Nucleus accumbens (tissue), 56 donors: ENCODE measurements at places on chromosomes 13 and 19.

- DNase-seq: no peak
Measured at GRCh38 chr19:55598034-55598433, 1.3 kb downstream of the FIZ1 start.

DNA sequence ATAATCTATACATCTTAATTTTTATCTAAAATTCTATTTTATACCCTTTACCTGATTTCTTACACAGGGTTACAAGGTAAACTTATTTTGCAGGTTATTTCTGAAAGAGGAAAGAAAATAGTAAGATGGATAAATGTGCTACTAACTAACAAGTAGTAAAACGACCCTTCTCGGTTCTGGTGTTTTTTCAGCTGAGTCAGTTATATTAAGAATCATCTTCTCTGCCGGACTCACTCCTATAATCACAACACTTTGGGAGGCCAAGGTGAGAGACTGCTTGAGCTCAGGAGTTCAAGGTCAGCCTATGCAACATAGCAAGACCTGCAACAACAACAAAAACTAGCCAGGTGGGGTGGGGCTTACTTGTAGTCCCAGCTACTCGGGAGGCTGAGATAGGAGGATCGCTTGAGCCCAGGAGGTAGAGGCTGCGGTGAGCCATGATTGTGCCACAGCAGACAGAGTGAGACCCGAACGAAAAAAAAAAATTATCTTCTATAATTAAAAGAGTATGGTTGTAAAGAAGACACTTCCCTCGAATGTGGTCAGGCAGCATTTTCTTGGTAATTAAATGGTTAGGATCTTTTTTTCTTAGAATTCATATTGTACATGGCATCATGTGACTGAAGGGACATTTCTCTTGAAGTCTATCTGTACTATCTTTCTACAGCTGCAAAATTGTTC is 27.9 kb upstream of the RCBTB2 start:
- no peak for DNase-seq

- DNase-seq: no peak
Measured at GRCh38 chr13:35617420-35617819, 140.9 kb upstream of the MAB21L1 start.

- no peak for DNase-seq
Measured at GRCh38 chr13:68810660-68811059, 1297.0 kb upstream of the ATXN8OS start.

DNA sequence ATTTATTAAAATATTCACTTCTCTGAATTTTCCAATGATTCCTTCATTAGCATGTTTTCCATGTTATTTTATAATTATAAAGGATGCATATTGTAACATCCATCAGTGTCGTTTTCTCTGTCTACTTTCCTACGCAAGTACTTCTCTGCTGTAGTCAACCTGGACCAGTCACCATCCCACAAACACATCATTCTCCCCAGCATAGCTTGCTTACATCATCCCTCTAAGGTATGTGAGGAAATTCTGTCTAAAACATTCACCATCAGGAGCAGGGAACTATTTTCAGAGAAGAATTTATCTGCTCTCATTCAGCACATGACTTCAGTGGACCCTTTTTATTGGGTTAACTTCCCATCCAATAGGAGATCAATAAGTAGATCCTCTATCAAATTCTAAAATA is 806.1 kb upstream of the ARGLU1 start:
- DNase-seq: no peak

DNA sequence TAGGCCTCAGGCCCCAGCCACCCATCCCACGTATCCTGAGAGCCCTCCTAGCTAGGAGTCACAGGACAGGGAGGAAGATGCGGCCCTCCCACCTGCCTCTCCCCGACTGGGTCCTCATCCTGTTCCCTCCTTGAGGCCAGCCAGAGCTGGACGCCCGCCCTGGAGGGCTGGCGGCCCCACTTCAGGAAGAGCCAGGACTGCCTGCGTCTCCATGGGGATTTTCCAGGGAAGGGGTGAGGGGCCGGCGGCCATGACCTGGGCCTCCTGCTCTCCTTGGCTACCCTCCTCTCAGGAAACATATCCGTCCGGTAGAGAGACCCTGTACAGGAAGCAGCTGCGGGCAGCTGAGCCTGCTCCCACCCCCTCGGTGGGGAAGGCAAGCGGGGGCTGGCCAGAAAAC is 11.3 kb upstream of the PRKD2 start:
- DNase-seq: no peak

DNA sequence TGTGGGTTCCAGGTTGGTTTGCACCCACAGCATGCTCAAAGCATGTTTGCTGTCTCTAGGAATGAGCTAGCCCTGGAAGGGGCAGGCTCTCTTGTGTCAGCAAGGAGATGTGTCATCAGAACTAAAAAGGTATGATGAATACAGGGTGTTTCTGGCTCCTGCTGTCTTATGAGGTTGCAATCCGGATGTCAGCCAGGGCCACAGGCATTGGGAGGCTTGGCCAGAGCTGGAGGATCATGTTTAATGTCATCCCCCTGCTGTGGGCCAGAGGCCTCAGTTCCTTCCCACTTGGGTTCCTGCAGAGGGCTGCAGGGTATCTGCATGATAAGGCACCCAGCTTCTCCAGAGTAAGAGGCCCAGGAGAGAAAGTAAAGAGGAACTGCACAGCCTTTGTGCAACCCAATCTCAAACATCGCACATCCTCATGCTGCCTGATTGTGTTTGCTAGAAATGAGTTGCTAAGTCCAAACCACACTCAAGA is 193.6 kb downstream of the COL4A1 start:
- no peak for DNase-seq

DNA sequence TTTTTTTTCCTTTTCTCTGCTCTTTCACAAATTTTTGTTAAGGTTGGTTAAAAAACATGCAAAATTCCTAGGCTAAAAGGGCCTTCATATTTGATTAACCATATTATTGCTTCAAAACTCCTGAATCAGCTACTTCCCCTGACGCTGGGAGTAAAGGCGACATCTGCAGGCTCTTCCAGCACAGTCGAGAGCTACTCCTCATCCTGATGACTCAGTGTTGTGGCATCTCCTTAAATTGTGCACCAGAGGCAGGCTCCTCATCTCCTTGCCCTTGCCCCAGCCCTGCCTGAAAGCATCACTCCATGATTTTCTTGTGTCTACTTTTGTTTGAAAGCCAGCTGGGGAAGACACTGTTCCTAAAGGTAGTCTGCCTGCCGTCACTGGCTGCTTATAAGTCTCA is 24.5 kb upstream of the SOX1 start:
- DNase-seq: no peak

DNA sequence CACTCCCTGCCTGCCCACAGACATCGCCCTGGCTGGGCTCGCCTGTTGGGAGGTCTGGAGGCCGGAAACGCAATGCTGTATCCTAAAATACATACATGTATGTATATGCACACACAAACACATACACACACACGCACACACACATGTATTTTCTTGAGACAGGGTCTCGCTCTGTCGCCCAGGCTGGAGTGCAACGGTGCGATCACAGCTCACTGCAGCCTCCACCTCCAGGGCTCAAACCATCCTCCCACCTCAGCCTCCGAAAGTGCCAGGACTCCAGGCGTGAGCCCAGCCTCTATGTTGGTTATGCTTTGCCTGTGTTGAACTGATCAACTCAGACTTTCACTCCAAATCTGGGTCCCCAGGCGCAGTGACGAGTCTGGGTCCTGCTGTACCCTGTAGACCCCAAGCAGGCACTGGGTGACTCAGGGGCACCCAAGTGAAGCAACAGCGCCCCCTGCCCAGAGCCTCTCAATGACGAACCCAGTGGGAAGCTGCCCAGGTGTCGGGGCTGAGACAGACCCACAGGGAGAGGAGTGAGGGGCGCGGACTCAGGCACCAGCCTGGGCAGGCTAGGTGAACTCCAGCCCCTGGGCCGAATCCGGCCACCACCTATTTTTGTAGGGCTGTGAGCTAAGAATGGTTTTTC is 27.4 kb upstream of the CACTIN start:
- no peak for DNase-seq

DNA sequence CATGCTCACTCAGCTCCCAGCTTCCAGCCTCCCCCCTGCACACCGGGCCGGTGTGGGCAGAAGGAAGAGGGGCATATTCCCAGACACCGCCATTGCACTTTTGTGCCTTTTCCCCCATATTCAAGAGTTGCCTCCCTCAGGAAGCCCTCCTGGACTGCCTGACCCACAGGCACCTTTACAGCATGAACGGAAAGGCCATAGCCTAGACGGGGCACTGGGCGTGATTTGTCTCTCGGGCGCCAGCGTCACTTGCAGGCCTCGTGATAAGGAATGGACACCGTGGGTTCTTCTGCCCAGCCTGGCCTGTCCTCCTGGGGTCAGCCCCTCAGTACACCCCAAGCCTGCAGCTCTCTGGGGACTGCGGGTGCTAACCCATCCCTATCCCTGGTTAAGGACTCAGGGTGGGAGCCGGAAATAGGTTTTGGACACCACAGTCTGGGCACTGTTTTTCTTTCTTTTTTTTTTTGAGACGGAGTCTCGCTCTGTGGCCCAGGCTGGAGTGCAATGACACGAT is 933 bp upstream of the UQCR11 start:
- DNase-seq: no peak
